ENCODE measurements at places on chromosomes 6 and 20.

GRCh38 chr20:61922411-61922810 is 143.3 kb downstream of the TAF4 start:
- H3K4me1 ChIP-seq = no peaks in the 10 kb centered on the region
- H3K27ac ChIP-seq = no peak overlapping the region
- DNase-seq = no peak
- H3K4me3 ChIP-seq = no peak overlapping the region
- no peaks in the 10 kb centered on the region for H3K36me3 ChIP-seq
- no peaks in the 10 kb centered on the region for H3K27me3 ChIP-seq

DNA sequence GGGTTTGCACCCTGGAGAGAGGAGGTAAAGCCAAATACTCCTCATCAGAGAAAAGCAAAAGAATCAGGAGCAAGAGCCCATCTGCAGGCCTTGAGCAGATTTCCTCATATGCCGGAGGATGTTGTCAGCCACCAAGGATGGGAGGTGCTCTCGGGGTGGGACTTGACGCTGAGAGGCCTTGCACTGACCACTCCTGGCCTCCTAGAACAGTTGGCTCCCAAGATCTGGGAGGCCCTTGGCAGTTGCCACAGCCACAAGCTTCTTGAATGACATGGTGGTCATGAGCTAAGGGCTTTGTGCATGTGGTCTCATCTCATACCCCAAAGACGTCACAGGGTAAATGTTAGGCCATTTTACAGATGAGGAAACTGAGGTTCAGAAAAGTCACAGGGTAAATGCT is 75.2 kb upstream of the PMEPA1 start:
- H3K4me1 ChIP-seq = no peaks in the 10 kb centered on the region
- H3K36me3 ChIP-seq = no peaks in the 10 kb centered on the region
- no peak overlapping the region for H3K27ac ChIP-seq
- H3K27me3 ChIP-seq = peaks cover 3% of the 10 kb centered on the region
- no peak overlapping the region for H3K4me3 ChIP-seq

DNA sequence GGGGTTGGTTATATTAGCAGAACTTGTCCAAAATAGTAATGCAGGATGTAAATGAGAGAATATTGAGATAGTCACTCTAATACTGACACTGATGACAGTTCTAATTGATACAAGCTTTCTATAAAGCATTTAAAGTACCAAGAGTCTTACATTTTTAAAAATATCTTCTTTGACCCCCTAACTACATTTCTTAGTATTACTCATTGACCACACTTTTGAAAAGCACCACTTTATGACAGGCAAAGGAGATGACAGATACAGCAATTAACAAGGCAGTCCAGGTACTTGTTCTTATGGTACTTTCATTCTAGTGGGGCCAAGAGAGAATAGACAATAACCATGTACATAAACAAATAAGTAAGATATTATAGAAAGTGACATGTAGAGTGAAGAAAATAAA is 139.4 kb upstream of the EYA4 start:
- H3K27me3 ChIP-seq = no peaks in the 10 kb centered on the region
- DNase-seq = no peak
- H3K36me3 ChIP-seq = no peaks in the 10 kb centered on the region
- H3K4me1 ChIP-seq = no peaks in the 10 kb centered on the region
- H3K4me3 ChIP-seq = no peak overlapping the region

- H3K27me3 ChIP-seq = no peaks in the 10 kb centered on the region
- no peak for DNase-seq
- H3K27ac ChIP-seq = no peak overlapping the region
- no peaks in the 10 kb centered on the region for H3K4me1 ChIP-seq
Measured at GRCh38 chr20:54622333-54623295, 147.2 kb downstream of the DOK5 start.

DNA sequence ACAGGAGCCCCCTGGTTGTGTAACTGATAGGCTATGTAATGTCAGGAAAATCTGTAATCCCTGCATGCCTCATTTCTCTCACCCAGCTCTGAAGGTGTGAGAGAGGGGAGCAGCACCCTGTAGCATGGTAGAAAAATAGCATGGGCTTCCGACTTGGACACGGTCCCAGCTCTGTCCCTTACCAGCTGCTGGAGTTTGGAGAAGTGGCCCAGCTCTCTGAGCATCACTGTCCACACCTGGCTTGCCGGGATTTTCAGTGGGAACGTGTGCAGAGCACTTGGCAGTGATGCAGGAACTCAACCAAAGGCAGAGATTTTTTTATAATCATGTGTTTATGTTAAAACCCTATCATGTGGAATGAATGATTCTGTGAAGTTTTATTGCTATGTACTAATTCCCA is 34.6 kb downstream of the STK35 start:
- H3K36me3 ChIP-seq = no peaks in the 10 kb centered on the region
- no peak overlapping the region for H3K27ac ChIP-seq
- no peaks in the 10 kb centered on the region for H3K27me3 ChIP-seq

DNA sequence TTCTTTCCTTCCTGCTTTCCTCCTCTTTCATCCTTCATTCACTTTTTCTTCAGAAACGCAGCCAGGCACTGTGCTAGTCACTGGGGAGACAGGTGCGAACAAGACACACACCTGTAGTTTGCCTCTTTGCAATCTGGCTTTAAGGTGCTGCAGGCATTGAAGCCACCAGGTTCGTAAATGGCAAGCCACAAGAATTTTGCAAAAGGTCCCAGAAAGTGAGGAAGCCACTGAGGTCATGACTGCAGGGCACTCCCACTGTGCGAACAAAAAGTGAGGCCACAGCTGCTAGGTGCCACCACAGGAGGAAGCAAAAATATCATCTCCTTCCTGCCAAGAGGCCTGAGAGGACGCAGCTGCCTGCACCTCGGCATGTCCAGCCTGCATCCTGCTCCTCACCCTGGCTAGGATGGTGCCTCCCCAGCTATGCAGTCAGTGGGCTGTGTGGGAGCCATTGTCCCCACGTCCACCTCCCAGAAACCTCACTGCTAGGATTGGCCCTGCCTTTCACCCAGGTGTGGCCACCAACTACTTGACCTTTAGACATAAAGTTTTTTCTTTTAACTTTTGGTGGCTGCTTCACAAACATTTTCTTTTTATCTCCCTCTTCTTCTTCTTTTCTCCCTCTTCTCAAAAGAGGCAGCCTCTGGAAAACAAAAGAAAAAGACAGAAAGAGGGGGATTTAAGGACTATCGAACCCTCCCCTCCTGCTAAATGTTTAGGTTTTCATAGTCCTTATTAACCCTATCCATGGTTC is 230.8 kb downstream of the BCAS1 start:
- H3K4me3 ChIP-seq = peak overlapping the region; percentile 80
- DNase-seq = peak; percentile 62
- peaks cover 72% of the 10 kb centered on the region for H3K4me1 ChIP-seq

DNA sequence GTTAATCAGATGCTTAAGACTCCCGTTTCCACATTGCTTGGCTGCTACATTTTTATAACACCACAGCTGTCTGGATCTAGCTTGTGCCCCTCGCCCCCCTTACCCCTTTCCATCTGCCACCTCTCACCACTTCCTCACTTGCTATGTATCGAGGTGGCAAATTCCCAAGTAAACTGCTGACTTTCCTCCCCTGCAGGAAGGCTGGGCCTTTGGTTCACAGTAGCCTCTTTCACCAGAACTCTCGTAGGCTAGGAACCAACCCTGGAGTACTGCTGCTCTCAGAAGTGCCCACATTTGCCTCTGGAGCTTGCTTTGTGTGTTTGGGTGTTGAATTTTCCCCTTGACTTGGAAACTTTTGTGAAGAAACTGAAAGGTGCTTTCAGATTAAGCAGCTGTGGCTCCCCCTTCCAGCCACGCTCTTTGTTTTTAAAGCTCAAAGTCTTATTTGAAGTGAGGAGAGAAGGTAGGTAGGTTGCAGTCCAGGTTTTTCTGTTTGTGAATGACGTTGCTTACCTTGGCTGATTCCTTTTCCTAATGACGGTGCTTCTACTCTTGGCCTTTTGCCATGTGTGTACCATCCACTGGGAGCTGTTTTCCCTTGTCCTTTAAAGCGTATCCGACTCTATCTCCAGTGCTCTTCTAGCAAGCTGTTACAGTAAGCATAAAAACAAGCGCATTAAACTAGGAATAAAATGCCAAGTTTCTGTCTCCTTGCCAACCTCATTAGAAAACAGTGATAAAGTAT is 90.4 kb downstream of the CARMIL1 start:
- H3K4me1 ChIP-seq = peaks cover 73% of the 10 kb centered on the region
- DNase-seq = peak; percentile 7
- H3K27ac ChIP-seq = peak overlapping the region; percentile 91
- H3K36me3 ChIP-seq = peaks cover 4% of the 10 kb centered on the region

GRCh38 chr20:38825901-38826625 is 20.6 kb downstream of the PPP1R16B start:
- no peak overlapping the region for H3K4me3 ChIP-seq
- peak overlapping the region; percentile 48 for H3K27ac ChIP-seq
- peaks cover 92% of the 10 kb centered on the region for H3K4me1 ChIP-seq
- no peaks in the 10 kb centered on the region for H3K27me3 ChIP-seq

GRCh38 chr6:152147269-152147668 is 339.8 kb downstream of the ESR1 start:
- H3K4me3 ChIP-seq = no peak overlapping the region
- no peak overlapping the region for H3K27ac ChIP-seq
- no peaks in the 10 kb centered on the region for H3K27me3 ChIP-seq
- H3K4me1 ChIP-seq = peaks cover 6% of the 10 kb centered on the region

DNA sequence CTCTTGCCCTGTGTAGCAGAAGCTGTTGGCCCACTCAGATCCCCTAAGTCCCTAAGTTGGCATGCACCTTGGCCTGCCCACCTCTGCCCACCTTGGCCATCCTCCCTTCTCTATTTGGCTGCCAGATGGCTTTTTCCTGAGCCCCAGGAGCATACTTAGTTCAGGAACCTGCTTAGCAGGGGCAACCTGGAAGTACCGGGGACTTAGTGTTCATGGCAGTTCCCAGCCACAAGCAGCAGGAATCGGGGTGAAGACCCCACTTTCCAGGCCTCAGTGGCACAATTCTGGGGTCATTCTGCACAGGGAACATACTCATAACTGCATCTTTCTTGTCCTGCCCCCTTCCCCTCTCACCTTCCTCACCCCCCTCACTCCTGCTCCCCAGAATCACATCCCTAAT is 158.0 kb upstream of the PMEPA1 start:
- no peak overlapping the region for H3K4me3 ChIP-seq
- DNase-seq = no peak
- H3K36me3 ChIP-seq = no peaks in the 10 kb centered on the region
- H3K4me1 ChIP-seq = no peaks in the 10 kb centered on the region
- H3K27ac ChIP-seq = no peak overlapping the region

- H3K4me3 ChIP-seq = no peak overlapping the region
- no peak overlapping the region for H3K27ac ChIP-seq
- DNase-seq = no peak
- no peaks in the 10 kb centered on the region for H3K36me3 ChIP-seq
Measured at GRCh38 chr6:3607599-3607998, 143.9 kb downstream of the PXDC1 start.

- no peak overlapping the region for H3K4me3 ChIP-seq
- no peak for DNase-seq
- no peaks in the 10 kb centered on the region for H3K36me3 ChIP-seq
Measured at GRCh38 chr6:116420341-116420740, 40.8 kb upstream of the CALHM6 start.

GRCh38 chr6:165055231-165055630 is 254.2 kb downstream of the C6orf118 start:
- no peak overlapping the region for H3K27ac ChIP-seq
- no peak overlapping the region for H3K4me3 ChIP-seq
- H3K4me1 ChIP-seq = no peaks in the 10 kb centered on the region
- H3K27me3 ChIP-seq = no peaks in the 10 kb centered on the region

- no peak overlapping the region for H3K4me3 ChIP-seq
- DNase-seq = no peak
- H3K27me3 ChIP-seq = no peaks in the 10 kb centered on the region
Measured at GRCh38 chr20:43820731-43821330, 93.8 kb upstream of the TOX2 start.

- no peak for DNase-seq
- peaks cover 7% of the 10 kb centered on the region for H3K27me3 ChIP-seq
- no peak overlapping the region for H3K27ac ChIP-seq
- no peak overlapping the region for H3K4me3 ChIP-seq
- no peaks in the 10 kb centered on the region for H3K36me3 ChIP-seq
Measured at GRCh38 chr6:96571551-96571950, 8.6 kb downstream of the FHL5 start.

GRCh38 chr6:3549314-3549940 is 92.6 kb upstream of the SLC22A23 start:
- no peaks in the 10 kb centered on the region for H3K36me3 ChIP-seq
- H3K4me3 ChIP-seq = no peak overlapping the region
- no peak overlapping the region for H3K27ac ChIP-seq
- H3K27me3 ChIP-seq = peaks cover 20% of the 10 kb centered on the region
- H3K4me1 ChIP-seq = no peaks in the 10 kb centered on the region
- no peak for DNase-seq

DNA sequence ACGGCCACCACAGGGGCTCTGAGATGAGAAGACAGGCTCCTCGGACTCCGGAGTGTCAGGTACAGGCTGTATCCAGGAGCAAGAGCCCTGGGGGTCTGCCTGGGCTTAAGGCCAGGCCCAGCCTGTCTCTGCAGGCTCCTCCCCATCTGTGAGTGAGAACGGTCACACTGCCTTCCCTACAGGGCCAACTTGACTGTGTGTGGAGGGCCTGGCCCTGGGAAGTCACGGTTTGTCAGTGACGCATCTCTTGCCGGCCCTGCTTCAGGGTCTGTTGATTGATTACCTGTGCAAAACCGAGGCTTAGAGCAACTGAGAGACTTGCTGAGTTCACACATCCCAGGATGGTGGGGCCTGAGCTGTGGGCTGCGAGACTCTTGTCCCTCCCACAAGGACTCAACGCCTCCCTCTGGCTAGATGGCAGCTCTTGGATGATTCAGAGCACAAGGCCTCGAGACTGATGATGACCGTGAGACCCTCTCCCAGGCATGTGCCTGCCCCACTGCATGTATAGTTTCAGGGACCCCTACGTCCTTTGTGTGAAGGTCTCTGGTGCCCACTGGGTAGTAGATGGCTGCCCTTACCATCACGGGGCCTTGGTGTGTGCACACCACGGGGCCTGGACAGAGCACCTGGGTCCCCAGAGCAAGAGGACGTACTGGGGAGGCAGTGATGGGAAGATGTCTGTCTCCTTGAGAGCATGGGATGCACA is 5.9 kb downstream of the RBM38 start:
- H3K4me3 ChIP-seq = peak overlapping the region; percentile 80
- peaks cover 70% of the 10 kb centered on the region for H3K36me3 ChIP-seq
- peaks cover 68% of the 10 kb centered on the region for H3K4me1 ChIP-seq

DNA sequence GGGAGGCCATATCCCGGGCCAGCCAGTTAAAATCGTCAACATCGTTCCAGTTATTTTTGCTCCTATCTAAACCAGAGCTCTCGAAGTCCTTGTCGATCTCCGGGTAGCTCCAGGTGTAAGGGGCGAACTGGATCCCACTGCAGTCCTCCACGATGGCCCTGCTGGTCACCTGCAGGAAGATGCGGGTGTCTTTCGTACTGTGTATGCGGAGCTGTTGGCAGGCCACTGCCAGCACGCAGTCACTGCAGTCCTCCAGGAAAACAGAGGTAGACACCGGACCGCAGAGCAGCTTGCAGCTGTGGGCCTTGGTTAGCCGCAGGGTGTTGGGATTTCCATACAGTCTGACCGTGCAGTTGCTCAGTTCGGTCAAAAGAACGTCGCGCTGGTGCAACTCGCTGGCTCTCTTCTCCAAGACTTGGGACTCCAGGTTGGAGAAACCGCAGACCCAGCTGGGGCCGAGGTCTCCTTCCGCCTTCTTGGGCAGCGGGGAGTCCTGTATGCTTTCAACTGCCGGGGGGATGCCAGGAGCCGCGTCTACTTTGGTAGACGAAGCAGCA is 742 bp downstream of the TBCC start:
- peaks cover 32% of the 10 kb centered on the region for H3K4me1 ChIP-seq
- peak overlapping the region; percentile 100 for H3K4me3 ChIP-seq
- no peaks in the 10 kb centered on the region for H3K27me3 ChIP-seq
- DNase-seq = peak; percentile 46
